ENCODE measurements at places on chromosomes 1 and 21.
A peak's percentile ranks its signal among the peaks of the same experiment; 100 is the strongest.

- DNase-seq: no peak
Observed at GRCh38 chr21:25788677-25789076, 53.9 kb downstream of the GABPA start.

- no peak for DNase-seq
Observed at GRCh38 chr1:207334337-207334736, 12.9 kb downstream of the CD55 start.

DNA sequence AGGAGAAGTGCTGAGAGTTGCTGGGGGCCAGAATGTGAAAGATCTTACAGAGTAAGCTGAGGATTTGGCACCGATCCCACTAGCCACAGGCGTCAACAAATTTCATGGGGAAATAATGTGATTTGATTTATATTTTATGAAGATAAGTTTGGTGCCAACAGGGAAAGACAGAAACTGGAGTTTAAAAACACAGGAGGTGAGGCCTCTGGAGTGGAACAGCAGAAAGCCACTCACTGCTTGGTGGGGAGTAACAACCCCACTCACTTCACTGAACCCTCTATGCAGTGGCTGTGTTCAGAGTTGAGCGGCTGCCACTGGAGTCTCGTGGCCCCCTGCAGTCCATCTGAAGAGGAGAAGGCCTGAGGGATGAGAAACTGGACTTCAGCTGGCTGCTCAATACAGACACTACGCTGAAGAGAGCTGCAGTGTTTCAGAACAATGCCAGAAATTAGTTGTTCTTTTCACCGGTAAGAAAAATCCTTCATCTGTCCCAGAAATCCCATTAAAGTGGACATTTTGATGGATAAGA is 48.0 kb upstream of the RXRG start:
- DNase-seq: no peak

DNA sequence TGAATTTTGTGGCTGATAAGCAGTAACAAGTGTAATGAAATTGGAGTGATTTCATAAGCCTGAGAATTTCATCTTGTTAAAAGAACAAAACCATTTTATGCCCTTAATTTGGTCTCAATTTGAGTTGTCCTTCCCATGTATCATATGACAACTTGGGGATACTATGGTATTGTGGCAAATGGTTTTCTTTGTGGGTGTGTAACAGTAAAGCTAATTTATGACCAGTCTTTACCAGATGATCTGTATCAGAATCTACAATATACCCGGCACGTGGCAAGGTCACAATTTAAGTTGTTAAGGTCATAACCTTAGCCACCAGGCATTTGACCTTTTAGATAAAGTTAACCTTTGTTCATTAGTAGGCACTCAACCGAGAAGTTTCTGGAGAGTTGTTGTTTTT is 9.1 kb downstream of the NFIA start:
- no peak for DNase-seq

DNA sequence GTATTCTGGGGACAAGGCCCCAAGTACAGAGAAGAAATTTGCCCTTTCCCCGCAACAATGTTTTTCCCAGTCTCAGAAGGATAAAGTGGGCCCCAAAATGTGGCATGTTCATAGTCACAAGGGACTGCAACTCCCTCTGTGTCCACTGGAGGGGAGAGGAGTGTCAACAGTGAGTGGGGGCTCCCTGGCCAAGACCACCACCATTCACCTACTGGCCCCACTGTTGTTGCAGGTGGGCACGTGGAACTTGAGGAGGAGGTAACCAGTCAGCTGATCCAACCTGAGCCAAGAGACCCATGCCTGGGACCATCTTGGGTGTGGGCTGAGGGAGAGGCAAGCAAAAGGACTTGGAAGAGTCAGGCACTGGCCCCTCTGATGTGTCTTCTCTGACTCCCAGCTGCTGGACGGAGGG is 777 bp downstream of the NUDT17 start:
- DNase-seq: peak; percentile 16

DNA sequence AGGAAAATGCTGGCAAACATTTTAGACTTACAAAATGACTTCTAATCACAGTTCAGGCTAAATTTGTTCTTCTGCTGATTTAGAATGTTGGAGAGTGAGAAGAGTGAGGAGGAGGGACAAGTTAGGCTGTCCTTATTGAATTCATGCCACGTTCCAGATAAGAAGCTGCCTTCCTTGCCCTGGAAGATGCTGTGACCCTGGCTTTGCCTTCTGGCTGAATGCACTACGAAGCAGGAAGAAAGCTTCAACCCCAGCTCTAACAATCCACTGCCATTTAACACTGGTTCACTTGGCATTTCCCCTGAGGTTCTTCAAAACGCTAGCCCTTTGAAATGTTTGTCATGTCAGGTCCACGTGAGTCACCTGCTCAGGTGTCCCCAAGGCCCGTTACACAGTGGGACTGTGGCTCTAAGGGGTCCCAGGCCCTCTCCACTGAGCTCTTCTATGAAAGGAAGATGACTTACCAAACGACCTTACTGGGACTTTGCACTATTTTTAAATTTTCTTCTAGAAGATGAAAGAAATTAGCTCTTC is 30.0 kb upstream of the LRRC8C start:
- DNase-seq: no peak

DNA sequence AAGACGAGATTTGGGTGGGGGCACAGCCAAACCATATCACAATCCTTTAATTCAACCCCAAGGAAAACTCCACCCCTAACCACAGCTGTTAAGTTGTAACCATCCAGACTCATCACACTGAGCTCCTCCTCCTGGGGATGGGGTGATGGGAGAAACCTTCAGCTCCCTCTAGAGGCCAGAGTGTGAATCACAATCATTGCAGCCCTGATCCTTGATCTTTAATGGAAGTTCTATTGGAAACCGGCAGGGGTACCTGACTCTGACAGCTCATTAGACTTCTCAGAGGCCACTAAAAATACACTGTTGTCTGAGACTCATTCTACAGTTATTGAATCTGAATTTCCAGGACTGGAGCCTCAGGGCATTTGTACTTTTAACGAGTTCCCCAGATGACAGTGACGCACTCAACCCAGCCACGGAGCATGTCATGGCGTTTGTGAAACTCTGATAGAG is 127.2 kb downstream of the IGSF21 start:
- DNase-seq: no peak

- no peak for DNase-seq
Observed at GRCh38 chr1:104718752-104719151, 969.1 kb downstream of the AMY1C start.

- DNase-seq: no peak
Observed at GRCh38 chr1:198601936-198602889, 36.6 kb upstream of the PTPRC start.

DNA sequence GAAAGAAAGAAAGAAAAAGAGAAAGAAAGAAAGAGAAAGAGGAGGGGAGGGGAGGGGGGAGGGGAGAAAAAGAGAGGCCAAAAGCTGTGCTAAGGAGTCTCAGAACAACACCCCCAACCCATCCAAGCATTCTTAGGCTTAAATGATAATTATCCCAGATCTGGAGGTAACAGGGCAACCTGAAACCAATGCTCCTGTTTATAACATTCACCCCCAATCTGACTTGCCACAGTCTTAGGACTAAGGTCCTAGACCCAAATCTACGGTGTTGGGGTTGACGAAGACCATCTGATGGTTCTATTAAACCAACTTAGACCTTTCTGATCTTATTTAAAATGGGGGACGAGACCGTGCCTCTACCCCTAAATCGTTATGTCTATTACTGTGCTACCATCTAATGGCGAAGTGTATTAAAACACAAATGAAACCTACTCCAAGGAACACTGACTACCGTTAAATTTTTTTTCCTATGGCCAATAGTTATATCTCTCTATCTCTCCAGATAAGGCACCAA is 119.3 kb upstream of the CDC42BPA start:
- DNase-seq: no peak

DNA sequence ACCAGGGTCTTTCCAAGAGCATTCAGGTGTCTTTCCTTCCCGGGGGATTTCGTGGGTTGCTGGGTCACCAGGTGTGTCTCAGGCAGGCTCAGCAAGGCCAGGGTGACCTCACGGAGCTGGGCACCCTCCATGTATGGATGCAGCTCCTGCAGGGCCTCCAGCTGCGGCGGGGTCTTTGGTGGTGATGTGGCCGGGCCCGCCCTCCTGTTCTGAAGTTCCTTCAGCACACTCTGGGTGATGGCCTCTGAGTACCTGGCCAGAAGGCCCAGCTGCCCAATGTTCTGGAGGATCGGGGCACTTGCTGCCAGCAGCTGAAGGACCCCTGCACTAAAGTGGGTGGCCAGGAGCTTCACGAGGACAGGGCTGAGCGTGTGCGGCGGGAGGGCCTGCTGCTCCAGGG is 45.5 kb downstream of the URB1 start:
- no peak for DNase-seq

- DNase-seq: no peak
Observed at GRCh38 chr21:40445349-40445921, 401.5 kb downstream of the DSCAM start.

GRCh38 chr1:12049616-12050015 is 13.5 kb upstream of the TNFRSF8 start:
- no peak for DNase-seq
